ENCODE measurements at places on chromosomes 11 and 22.
A peak's percentile ranks its signal among the peaks of the same experiment; 100 is the strongest.

- no peak for DNase-seq
Observed at GRCh38 chr11:75627906-75628668, 40.8 kb downstream of the MAP6 start.

GRCh38 chr11:61023086-61023965 lies 51.8 kb downstream of the CD6 start:
- DNase-seq = no peak

DNA sequence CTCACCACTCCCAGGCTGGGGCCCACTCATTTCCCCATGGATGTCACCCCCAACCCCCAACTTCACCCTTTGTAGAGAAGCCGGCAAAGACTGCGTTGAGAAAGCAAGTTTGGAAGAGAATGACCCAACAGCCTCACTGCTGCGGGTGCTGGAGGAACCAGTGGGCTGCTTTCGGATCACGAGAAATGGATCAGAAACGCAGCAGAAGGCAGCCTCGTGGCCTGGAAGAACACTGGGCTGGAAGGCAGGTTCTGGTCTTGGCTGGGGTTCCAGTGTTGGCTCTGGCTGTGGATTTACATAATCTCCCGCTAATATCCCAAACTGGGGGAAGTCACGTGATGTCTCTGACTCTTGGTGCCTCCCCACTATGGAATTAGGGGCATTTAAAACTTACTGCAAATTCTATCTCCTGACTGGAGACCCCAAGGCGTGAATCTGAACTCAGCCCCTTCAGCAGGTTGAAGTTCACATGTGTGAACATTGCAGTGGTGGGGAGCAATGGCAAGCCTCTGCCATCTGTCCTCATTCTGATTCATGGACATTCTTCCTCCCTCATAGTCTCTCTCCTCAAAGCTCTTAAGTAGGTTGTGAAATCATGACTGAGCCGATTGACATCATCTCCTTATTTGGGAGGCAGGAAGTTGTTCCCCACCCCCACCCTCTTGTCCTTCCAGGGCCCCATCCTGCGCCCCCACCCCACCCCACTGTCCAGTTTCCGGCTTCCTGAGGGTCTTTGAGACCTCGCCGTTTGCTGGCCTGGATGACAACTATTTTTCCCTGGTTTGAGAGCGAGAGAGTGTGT lies 37.0 kb upstream of the TIMP3 start:
- DNase-seq = no peak

DNA sequence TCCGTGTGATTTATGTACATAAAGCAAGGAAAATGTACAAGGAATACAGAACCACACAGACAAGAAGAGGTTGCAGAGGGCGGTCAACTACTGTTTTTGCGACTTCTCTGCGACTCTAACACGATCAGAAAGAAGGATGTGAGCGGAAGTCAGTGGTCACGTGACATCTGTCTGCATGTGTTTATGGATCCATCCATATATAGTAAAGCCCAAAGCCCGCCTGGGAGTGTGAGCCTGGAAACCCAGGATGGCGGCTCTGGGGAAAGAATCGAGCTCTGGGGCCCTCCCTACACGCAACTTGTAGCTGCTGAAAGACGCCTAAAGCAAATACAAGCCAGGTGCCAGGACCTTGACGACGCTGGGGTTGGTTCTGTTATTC lies 8.8 kb downstream of the OSBPL5 start:
- no peak for DNase-seq

DNA sequence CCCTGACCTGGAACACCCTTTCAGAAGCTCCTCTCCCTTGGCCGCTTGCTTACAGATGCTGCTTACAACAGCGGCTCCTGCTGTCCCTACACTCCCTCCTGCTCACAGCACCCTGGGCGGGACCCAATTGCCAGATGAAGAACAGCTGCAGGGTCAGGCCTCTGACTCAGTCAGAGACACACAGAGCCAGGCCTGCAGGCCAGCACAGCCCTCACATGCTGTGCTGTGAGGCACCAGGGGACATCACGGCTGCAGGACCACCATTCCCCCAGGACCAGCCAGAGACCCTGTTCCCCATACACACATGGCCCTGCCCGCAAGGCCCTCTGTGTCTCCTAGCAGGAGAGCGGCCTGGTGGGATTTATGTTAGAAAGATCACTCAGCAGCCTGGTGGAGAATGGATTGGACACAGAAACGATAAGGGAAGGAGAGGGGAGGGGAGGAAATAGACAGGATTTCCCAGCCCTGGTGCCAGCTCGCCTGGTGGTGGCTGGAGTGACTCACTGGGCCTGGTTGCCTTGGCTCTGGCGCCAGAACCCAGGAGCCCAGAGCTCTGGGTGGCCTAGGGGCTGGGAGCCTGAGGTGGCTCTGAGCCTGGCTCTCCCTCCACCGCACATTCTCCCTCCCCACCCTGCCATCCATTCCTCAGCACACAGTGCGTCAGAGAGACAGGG lies 6.7 kb downstream of the CAPN5 start:
- DNase-seq = no peak

GRCh38 chr22:46346680-46347405 lies 11.3 kb downstream of the TRMU start:
- no peak for DNase-seq

GRCh38 chr11:118145285-118146227 lies 7.1 kb downstream of the SCN4B start:
- DNase-seq = peak; percentile 77

- no peak for DNase-seq
Observed at GRCh38 chr11:65491614-65492386, 7.0 kb upstream of the MALAT1 start.

DNA sequence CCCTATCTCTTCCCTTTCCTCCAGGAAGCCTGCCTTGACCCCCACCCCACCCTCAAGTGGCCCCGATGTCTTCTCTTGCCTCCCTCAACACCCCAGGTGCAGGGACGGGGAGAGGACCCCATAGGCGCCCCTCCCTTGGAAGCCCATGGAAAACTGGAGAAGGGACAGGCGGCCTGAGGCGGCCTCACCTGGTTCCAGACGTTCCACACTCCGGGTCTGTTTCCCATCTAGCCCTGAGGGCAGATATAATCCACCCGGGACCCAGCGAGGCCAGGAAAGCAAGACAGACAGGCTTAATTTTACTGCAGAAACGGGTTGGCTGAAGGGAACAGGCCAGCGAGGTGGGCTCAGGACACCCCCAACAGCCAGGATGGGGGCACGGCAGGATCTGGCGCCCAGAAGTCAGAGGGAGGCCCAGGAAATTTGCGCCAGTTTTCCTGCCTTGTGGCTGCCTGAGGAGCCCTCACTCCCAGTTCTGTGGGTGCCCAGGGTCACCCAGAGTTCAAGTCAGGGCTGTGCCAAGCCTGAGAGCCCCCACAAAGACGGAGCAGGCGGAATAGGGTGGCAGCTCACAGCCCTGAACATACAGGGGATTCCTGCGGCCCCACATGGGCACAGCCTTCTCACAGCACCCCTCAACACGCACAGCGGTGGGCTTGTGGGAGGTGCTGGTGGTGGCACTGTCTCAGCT lies 3.0 kb upstream of the SIGIRR start:
- no peak for DNase-seq

DNA sequence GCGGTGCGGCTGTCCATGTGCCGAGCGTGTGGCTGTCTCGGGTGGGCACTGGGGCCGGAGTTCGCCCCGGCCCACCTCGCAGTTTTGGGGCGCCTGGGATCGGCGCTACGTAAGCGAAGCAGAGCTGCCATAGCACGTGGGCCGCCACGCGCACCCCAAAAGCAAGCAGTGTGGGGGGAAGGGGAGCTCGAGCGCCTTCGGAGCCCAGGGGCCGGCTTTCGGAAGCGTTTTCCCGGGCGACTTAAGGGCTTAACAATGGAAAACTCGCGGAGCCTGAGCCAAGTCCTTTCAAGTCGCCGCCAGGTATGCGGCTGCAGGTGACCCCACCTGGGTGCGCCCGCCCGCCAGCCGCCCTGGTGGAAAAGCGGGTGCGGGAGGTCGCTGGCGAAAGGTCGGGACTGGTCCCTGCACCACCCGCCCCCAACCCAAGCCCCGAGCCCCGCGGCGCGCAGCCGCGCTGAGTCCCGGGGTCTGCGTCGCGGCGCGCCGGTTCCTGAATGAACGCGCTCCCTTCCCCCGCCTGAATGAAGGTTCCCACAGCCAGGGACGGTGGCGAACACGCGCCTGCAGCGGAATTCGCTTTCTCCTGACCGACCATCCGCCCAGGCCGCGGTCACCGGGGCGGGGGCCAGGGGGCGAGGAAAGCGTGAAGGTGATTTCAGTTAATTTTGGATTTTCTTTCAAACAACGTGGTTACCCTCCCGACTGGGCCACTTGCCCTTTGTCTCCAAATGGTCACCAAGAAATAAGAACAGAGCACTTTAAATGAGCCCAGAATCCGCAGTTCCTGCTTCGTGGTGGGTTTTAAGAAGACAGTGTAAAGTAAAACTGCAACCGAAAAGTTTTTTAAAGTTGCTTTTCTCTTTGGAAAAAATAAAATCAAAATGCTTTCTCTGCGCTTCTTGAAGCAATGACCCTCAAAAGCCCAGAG lies 2.8 kb upstream of the CCND1 start:
- no peak for DNase-seq

DNA sequence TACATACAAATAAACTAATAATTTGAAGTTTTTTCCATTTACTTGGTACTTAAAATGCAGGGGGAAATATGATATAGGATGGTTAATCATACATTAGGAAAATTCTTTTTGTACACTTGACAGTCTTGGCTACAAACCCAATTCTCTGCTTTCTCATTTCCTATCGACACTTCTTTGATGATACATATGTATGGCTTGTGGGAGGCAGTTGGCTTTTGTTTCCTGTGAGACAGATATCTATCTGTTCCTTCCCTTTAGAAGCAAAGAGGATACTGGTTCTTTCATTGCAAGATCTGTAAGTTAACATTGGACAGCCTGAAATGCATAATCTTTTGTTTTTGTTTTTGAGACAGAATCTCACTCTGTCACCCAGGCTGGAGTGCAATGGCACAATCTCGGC lies 47.9 kb upstream of the ADORA2A start:
- no peak for DNase-seq

- no peak for DNase-seq
Observed at GRCh38 chr11:24819006-24819405, 322.2 kb downstream of the LUZP2 start.

DNA sequence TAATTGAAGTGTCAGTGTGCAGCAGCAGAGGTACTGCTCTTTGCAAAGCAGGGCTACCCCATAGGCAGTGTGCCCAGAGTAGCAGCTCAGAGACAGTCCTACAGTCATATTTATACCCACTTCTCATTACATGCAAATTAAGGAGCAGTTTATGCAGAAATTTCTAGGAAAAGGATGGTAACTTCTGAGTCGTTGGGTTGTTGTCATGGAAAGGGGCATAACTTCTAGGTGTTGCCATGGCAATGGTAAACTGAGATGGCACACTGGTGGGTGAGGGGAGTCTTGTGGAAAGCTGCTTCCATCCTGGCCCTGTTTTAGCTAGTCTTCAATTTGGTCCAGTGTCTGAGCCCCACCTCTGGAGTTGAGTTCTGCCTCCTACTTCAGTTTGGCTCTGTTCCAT lies 77.4 kb downstream of the MN1 start:
- no peak for DNase-seq

DNA sequence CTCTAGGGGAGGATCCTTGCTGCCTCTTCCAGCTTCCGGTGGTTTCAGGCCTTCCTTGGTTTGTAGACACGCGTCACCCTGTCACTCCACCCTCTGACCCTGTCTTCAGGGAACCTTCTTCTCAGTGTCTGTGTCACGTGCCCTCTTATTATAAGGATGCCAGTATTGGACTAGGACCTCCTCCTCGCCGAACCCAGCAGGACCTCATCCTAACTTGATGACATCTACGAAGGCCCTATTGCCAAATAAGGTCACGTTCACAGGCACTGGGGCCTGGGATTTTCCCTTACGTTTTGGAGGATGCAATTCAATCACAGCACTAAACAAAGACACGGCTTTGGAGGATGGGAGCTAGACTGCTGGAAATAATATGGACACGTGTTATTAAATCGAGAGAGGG lies 408.7 kb downstream of the BRD1 start:
- DNase-seq = no peak

DNA sequence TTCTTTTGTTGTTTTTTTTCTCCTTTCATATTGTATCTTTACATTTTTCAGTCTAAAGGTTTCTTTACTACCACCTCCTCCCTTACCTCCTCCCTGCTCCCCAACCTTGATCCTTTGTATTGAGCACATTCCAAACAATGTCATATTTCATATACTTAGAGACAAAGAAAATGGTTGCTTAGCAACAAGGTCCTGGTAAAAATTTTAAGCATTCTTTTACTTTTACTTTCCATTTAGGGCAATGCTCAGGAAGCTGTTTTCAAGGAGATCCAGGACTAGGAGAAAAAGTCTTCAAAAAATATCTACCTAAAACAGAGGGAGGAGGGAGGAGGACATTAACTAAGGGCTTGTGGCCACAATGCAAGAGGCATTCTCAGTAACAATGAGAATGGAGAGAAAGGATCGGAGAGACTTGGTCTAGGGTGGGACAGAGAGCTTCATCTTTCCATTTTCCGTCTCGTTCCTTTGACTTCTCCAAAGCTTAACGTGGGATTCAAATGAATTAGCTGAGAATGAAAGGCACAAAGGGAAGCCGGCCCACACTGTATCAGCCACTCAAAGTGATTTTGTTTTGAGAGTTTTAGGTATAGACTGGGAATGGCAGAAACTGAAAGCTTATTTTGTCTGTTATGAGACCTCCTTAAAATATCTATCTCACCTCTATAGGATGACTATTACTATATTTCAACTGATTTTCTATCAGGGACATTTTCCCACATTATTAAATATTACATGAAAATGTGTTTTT lies 455.7 kb downstream of the RAB38 start:
- no peak for DNase-seq

DNA sequence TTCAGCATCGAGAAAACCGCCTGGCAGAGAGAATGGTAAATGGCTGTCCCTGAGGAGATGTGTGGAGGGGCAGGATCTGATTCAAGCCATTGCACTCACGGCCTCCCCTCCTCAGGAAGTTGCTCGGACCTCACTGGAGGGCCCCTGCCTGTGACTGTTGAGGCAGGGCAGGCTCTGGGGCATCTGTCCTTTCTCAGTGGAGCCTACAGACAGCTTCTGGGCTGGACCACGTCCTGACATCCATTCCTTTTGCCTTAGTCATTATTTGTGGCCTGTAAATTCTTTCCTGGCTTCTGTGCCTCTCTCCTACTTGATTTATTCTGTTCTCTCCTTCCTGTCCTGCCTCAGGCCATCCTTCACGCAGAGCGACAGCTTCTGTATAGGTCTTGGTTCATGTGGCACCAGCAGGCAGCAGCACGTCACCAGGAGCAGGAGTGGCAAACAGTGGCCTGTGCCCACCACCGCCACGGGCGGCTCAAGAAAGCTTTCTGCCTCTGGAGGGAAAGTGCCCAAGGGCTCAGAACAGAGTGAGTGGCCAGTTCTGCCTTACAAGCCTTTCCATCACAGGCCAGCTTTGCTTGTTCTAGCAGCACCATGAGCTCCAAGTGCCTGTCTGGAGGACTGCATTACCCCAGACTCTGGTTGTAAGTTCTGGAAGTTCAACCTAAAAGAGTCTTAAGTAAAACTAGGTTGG lies 59.6 kb downstream of the PISD start:
- DNase-seq = no peak

All from stimulated activated CD8-positive, alpha-beta memory T cell treated with anti-CD3 and anti-CD28 coated beads, Interleukin-15, amount 100 ng/mL, for 24 hours (primary cell).